Left ventricle myocardium inferior (tissue), 1 donor: ENCODE measurements at places on chromosomes 16 and 17.

- no peak for DNase-seq
These were observed 50.4 kb downstream of the KATNIP start for GRCh38 chr16:27600381-27600780.

- DNase-seq, result no peak
These were observed 147.9 kb downstream of the STXBP4 start for GRCh38 chr17:55116440-55116914.

DNA sequence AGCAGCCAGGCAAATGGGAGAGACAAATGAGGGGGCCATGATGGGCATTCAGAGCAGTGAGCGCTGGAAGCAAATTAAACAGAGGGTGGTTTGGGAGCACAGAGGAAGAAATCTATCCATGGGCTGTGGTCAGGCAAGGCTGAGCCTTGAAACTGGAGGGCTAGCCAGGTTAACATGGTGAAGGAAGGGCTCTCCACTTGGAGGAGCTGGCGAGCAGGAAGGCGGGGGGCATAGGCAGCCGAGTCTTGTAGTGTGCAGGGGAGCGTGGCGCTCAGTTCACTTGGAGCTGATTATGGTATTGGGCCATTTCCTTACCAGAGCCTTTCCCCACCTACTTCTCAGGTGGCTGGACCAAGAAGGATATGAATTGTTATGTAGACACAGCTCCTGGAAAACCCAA is 189.7 kb downstream of the SNX29 start:
- no peak for DNase-seq

- no peak for DNase-seq
These were observed 18.7 kb upstream of the ANKRD40CL start for GRCh38 chr17:50785946-50786570.

GRCh38 chr16:70736465-70737376 is 50.9 kb upstream of the MTSS2 start:
- no peak for DNase-seq
